ENCODE measurements at places on chromosomes 12 and 14.

DNA sequence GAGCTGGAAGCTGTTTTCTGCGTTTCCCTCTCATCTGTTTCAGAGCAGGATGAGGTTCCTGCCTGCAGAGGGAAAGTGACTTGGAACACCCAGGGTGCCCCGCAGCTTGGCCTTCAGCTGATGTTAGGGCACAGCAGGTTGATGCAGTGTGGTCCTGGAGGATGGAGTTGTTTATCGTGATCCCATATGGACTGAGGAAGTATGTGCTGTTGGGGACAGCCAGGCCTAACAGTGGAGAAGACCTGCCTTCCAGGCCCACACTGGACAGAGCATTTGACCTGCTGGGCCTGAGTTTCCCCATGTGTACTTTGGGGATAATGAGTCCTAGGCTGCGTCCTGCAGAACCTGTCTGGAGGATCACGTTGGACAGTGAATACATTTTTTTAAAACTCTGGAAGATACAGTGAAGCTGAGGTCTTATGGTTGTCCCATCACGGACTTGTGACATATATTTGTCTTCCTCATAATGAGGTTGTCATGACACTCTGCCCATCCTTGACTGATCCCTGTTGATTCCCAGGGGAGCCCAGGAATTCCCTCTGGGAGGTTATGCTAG, 12.8 kb downstream of the SERPINA1 start:
- no peak for DNase-seq

DNA sequence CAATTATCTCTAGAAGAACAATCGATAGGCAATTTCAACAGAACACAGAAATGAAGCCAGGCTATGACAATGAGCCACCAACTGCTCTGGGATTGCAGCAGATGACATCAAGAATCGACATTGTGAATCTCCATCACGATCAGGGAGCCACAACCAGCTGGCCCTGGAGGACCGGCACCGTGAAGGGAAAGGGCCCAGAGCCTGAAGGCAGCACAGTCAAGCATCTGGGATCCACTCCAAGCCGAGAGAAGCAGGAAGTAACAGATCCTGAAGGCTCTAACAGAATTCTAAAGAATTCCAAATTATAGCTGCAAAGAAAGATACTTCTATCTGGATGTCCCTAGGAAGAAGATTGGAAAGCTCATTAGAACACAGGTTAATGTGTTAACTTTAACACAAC, 61.0 kb downstream of the LRRC74A start:
- no peak for DNase-seq

DNA sequence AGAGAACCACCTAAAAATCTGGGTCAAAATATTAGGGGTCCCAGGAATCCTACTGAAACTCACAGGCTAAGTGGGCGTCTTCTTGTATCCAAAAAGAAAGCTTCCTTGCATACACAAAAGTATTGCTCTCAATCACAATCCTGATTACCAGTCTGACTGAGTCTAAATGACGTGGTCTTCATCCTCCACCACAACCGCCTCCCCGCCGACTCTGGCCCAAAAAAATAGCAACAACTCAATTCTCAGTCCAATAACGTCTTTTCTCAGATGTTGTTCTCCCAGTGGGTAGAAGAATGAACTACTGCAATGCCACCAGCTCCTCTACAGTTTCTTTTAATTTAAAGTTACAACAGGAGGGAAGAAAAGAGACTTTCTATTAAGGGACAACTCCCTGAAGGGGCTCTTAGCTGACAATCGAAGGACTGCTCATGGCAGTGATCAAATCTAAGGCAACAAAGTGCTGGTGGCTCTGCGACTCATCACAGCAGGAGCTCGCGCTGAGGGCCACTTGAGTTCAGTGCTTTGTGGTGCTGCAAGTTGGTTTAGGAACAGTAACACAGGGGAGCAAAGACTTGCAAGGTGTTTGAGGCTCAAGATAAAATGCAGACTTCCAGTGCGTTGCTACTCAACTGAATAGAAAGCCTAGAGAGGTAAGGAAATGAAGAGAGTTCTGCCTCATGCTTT, 394.1 kb downstream of the BCAT1 start:
- DNase-seq, result no peak

DNA sequence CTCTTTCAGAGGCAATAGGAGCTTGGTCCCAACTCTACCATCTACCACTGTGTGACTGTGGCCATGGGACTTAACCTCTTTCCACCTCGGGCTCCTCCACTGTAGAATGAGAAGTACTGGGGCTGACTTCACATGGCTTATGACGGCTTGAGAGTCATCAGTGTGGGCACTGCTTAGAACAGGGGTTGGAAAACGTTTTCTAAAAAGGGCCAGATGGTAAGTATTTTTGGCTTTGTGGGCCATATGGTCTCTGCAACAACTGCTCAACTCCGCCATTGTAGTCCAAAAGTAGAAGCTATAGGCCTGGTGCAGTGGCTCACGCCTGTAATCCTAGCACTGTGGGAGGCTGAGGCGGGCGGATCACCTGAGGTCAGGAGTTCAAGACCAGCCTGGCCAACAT, 69.2 kb upstream of the LTA4H start:
- DNase-seq, result no peak

DNA sequence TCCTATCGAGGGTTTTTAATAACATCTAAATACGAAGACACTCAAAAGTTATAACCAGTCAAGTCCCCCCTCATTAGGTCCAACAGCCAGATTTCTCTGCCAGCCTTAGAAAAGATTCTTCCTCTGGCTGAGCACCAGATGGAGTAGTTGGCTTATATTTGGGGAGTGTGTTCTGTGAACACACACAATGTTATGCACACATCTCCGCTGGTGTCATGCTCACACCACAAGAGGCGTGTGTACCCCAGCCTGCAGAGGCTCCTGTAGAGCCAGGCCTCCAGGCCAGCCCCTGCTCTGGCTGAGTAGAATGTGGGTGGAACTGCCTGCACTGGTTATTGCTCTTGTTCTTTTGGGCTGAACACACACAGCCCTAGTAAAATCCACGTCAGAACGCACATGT, 64.0 kb downstream of the PIWIL1 start:
- no peak for DNase-seq

GRCh38 chr12:131203666-131204415, 250.1 kb downstream of the ADGRD1 start:
- no peak for DNase-seq

GRCh38 chr12:51677284-51677968, 86.4 kb downstream of the SCN8A start:
- no peak for DNase-seq

DNA sequence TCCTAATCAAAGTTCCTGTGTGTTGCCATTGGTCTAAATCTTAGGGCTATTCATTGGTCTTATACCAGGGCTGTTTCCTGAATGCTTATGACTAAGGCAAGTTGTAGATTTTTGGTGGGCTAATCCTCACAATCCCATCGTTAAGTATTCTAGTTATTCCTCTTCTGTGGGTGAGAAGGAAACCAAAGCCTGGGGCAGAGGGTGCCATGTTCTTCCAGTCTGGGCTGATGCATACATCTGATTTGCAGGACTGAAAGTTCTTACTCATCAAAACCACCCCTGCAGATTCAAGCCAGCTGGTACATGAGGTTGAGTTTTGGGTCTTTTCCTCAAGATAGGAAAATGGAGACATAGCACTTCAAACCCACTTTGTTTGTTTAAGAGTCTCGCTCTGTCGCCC, 25.7 kb downstream of the PPP1CC start:
- no peak for DNase-seq

GRCh38 chr12:95739561-95740313, 50.8 kb downstream of the NTN4 start:
- DNase-seq, result no peak

- no peak for DNase-seq
Measured at GRCh38 chr12:71456316-71456715, 16.7 kb downstream of the LGR5 start.

GRCh38 chr14:102316338-102316742, 3.2 kb upstream of the ZNF839 start:
- no peak for DNase-seq
